ENCODE measurements at places on chromosomes 4 and X.

- DNase-seq, result no peak
Observed at GRCh38 chr4:107863416-107863815, 38.7 kb downstream of the SGMS2 start.

DNA sequence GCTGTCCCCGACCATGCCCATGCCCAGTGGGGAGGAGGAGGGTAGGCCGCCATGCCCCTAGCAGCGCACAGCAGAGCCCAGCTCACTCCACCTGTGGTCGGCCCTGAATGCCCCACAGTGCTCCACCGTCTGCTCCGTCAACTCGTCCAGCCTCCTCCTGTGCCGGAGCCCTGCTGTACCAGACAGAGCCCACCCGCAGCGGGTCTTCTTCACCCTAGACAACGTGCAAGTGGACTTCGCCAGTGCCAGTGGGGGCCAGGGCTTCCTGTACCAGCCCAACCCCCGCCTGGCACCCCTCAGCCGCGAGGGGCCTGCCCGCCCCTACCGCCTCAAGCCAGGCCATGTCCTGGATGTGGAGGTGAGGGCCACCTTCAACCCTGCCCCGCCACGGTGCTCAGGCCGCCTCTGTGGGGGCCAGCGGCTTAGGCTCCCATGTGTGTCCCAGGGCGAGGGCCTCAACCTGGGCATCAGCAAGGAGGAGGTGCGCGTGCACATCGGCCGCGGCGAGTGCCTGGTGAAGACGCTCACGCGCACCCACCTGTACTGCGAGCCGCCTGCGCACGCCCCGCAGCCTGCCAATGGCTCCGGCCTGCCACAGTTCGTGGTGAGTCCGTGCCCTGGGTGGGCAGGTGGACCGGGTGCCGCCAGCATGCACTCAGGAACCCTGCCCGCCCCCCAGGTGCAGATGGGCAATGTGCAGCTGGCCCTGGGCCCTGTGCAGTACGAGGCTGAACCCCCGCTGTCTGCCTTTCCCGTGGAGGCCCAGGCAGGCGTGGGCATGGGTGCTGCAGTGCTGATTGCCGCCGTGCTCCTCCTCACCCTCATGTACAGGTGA is 6.9 kb upstream of the SRPK3 start:
- no peak for DNase-seq

DNA sequence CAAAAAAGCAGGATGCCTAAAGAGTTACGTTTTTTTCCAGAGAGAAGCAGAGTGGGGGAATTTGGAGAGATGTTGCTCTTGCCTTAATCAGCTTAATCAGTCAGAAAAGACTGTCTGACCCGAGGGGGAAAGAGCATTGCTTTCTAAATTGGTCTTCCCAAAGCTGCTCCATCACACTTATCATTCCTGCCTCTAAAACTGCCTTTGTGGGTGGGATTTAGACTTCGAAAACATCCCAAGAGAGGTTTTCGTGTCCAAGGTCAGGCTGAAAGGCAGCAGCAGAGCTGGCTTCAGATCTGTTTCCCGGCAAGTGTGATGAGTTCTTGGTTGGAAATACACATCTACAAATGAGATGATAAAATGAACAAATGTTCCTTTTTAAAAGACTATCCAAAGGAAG is 155.2 kb downstream of the SH2D1A start:
- DNase-seq, result no peak

DNA sequence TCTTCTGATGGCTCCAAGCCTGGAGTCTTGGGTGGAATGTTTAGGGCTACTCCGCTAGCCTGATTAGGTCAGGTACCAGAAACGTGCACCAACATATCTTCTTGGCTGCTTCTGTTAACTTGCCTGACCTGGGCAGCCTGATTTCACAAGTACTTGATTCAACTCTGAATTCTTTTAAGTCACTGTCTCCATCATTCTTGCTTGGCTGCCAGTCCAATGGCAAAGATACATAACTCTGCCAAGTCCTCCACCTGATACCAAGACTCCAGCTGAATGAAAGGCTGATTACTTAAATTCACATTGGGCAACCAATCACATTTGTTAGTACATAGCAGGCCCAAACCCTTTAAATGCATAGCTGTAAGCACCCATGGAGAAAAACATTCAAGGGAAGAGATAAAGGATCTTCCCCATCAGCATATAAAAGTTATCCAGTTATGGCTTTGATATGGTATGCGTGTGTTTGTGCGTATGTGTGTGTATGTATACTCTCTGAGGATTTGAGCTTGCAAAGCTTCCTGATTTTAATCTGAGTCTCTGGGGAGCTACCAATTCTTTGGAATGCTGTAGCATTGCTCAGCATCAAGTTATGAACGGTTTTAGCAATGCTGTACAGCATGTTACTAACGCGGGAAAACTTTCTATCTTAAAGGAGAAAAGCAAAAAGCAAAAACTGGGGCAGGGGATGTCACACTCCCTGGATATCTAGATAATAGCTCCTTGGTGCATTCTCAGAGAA is 917.2 kb downstream of the DMD start:
- no peak for DNase-seq

- no peak for DNase-seq
Observed at GRCh38 chr4:89308161-89308500, 531 bp upstream of the GPRIN3 start.

DNA sequence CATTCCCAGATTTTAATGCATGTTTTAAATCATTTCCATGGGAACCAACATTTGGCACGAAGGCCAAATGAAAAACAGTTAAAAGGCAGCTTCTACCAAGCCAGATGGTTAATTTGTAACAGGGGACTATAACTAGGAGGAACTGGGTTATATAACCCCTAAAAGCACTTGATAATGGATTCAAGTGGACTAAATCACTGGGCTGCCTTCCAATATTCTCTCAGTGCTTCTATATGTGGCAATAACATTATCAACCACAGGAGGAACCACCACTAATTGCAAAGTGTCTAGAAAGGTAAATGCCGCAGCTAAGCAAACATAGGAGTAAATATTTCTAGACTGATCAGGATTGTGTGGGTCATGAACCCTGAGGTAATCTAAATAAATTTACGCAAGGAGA is 391.5 kb downstream of the UBE2NL start:
- no peak for DNase-seq

GRCh38 chr4:21885241-21885640 is 63.3 kb downstream of the KCNIP4 start:
- no peak for DNase-seq

- no peak for DNase-seq
Observed at GRCh38 chr4:81550388-81550859, 78.7 kb upstream of the RASGEF1B start.

DNA sequence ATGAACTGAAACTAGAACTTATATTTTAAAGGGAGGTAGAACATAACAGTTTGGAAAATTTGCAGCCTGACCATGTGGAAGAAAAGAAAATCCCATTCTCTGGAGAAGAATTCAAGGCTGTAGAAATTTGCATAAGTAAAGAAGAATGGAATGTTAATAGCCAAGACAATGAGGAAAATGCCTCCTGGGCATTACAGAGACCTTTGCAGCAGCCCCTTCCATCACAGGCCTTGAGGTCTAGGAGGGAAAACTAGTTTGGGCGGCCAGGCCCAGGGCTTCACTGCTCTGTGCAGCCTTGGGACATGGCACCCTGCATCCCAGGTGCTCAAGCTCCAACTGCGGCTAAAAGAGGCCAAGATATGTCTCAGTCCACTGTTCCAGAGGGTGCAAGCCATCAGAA is 1506.8 kb downstream of the PCDH18 start:
- no peak for DNase-seq

DNA sequence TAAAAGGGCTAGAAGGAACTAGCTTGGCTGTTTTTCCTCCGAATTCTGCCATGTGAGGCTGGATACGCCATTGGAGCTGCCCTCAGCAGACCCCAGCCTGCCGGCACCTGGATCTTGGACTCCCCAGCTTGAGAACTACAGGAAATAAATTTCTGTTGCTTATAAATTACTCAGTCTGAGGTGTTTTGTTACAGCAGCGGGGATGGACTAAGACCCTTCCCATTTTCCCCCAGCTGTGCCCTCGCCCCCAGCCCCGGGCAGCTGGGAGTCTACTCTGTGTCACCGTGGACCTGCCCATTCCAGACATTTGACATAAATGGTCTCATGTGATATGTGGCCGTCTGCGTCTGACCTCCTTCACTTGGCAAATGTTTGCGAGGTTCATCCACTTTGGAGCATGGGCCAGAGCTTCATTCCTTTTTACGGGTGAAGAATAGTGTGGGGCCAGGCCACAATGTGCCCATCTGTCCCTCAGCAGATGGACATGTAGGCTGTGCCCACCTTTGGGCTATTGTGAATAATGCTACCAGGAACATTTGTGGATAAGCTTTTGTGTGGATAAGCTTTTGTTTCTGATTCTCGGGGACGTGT is 30.7 kb upstream of the SPON2 start:
- no peak for DNase-seq

GRCh38 chr4:105184316-105184980 is 37.8 kb downstream of the TET2 start:
- DNase-seq, result no peak

GRCh38 chr4:24850674-24851073 is 55.3 kb downstream of the SOD3 start:
- no peak for DNase-seq

- no peak for DNase-seq
Observed at GRCh38 chr4:76058302-76058701, 16.2 kb upstream of the ART3 start.

DNA sequence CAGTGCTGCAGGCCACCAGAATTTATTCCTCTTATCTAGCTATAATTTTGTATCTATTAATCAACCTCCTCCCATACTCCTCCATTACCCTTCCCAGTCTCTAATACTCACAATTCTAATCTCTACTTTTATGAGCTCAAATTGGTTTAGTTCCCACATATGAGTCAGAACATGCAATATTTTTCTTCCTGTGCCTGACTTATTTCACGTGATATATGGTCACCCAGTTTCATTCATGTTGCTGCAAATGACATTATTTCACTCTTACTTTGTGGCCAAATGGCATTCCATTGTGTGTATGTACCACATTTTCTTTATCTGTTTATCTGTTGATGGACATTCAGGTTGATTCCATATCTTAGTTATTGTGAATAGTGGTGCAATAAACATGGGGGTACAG is 483.5 kb downstream of the ACTRT1 start:
- no peak for DNase-seq

GRCh38 chrX:101550362-101550750 is at the start of gene ARMCX1:
Gene ARMCX1, plus strand, starts transcription at chrX:101550547. Its CDS starts 2,384 bp downstream, at chrX:101552931.
- DNase-seq, result peak; percentile 71

All from globus pallidus (tissue), 1 donor.